ENCODE measurements at places on chromosomes 1 and 21.

- DNase-seq, result no peak
Measured at GRCh38 chr1:66383611-66384010, 150.3 kb upstream of the SGIP1 start.

- DNase-seq, result no peak
Measured at GRCh38 chr21:42471206-42471605, 24.8 kb downstream of the RSPH1 start.

GRCh38 chr1:58465825-58466629 lies 80.5 kb downstream of the OMA1 start:
- no peak for DNase-seq

- DNase-seq, result no peak
Measured at GRCh38 chr21:37006486-37007291, at the start of gene RIPPLY3. TSS of gene RIPPLY3 (plus strand) at chr21:37006702. CDS start at chr21:37006773, 71 bp downstream.

DNA sequence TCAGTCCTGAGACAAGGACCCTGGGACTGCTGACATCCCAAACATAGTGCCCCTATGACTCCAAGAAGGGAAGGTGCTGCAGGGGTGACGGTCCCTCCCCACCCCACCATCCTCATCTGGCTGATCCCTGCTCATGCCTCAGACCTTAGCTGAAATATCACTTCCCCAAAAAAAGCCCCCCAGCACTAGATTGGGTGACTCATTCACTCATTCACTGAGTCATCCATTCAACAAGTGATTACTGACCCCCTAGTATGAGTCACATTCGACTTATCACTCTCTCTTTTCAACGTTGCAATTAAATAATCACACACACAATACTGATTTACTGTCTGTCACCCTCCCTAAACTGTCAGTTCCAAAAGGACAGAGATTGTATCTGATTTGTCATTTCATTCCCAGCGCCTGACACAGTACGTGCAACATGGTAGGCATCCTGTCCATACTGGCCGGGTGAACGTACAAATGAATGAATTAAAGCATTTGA lies 48.6 kb downstream of the HIVEP3 start:
- DNase-seq, result no peak

GRCh38 chr1:89391686-89392085 lies 27.8 kb downstream of the GBP6 start:
- DNase-seq, result no peak

DNA sequence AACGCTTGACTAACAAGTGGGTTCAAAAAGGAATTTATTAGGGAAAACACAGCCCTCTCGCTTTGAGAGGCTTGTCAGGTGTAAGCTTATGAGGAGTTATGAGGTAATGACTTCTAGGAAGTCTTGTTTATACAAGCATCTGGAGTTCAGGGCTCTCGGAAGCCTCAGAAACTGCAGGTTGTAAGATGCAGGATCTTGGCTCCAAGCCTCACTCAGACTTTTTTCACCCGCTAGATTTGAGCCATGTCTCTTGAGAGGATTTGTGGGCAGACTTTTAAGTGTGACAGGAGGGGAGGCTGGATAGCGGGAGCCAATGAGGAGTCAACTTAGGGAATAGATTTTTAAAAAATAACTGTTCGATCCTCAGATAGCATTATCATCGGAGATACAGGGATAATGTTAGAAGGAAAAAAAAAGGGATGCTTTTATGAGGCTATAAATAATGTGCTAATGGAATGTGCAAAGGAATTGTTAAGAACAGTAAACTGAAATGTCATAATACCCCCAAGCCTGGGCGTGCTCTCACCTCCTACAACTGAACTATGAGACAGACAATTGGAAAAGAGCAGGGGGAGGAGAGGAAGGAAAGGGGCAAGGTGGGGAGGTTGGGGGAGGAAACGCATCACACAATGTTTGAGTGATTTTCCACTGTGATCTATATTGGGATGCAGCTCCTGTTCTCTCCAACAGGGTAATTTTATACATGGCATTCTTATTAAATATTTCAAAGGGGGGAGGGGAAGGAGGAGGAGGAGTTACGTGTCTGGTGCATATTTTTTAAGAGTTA lies 107.4 kb upstream of the ESRRG start:
- DNase-seq, result no peak

GRCh38 chr1:15598436-15598835 lies 13.6 kb upstream of the AGMAT start:
- no peak for DNase-seq

DNA sequence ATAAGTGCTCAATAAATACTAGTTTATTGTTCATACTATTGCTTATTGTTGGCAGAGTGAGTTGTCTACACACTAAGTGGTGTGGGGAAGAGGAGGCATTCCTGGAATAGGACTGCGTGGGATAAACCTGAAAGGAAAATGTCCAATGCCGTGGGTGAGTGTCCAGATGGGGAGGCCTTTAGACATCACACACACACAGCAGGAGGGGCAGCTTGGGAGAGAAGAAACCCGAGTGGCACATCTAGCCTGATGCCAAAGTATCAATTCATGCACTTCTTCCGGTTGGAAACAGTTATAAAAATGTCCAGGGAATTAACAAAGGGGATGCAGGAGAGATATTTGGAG lies 27.3 kb downstream of the CCN1 start:
- DNase-seq, result no peak

All from NCI-H446 treated with DMSO at 0.1 percent for 48 hours (cell line).